NCI-H510A (cell line): ENCODE measurements at places on chromosomes 7 and 10.
A peak's percentile ranks its signal among the peaks of the same experiment; 100 is the strongest.

- DNase-seq = peak; percentile 61
Observed at GRCh38 chr7:98922392-98923187, 44.3 kb downstream of the TRRAP start.

DNA sequence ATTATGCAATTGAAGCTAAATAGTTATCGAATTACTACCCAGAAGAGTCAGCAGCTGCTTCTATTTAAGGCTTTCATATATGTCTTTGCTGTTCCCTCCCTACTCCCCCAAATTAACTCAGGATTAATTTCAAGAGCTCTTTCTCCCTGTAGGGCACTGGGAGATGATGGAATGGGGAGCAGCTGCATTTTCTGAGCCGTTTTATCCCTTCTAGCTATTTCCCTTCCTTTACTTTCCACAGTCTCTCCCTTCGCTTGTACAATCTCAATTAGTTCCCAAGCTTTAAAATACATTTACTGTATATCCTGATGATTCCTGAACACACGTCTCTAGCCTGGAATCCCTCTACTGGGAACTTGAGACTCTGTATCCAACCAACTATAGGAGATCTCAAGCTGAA, 19.8 kb upstream of the TSPAN12 start:
- no peak for DNase-seq

DNA sequence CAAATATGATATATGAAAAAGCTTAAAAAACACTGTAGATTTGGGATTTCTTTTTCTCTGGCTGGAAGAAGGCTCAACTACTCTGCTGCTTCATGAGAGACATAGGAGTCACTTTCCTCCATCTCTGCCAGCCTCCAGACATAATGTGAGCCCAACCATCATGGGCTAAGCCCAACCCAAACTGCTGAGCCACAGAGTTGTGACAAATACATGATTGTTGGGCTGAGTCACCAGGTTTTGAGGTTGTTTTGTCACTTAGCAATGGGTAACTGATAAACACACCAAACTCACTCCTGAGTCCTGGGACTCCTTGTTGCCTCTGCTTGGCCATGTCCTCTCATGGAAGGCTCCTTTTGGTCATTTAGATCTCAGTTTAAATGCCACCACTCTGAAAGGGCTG, 381.8 kb upstream of the FZD8 start:
- no peak for DNase-seq

DNA sequence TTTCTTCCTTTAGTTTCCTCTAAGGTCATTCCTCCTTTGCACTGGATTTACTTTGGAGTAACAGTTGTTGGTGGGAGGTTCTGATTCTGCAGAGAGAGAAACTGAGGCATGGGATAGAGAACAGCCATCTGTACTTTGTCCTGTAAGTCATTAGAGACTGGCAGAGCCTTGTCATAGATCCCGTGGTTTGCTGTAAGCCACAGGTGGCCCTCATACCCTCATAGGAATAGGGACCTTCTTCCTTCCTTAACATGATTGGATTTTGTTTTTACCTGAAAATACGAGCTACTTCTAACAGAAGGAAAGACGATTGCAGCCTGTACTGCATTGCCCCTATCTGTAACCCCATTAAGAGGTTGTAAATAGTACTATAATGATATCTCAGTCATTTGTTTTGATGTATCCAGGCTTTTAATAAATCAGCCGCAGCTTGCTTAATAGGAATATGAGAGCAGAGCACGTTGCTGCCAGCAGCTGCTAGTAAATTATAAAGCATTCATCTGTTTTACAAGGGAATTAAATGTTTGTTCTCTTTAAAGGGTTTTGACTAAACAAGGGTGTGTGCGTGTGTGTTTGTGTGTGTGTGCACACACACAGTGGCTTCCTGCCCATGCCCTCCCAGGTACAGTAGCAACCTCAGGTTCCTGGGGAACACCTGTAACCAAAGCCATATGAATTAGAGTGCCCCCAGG, 249.8 kb downstream of the AUTS2 start:
- DNase-seq = peak; percentile 15

DNA sequence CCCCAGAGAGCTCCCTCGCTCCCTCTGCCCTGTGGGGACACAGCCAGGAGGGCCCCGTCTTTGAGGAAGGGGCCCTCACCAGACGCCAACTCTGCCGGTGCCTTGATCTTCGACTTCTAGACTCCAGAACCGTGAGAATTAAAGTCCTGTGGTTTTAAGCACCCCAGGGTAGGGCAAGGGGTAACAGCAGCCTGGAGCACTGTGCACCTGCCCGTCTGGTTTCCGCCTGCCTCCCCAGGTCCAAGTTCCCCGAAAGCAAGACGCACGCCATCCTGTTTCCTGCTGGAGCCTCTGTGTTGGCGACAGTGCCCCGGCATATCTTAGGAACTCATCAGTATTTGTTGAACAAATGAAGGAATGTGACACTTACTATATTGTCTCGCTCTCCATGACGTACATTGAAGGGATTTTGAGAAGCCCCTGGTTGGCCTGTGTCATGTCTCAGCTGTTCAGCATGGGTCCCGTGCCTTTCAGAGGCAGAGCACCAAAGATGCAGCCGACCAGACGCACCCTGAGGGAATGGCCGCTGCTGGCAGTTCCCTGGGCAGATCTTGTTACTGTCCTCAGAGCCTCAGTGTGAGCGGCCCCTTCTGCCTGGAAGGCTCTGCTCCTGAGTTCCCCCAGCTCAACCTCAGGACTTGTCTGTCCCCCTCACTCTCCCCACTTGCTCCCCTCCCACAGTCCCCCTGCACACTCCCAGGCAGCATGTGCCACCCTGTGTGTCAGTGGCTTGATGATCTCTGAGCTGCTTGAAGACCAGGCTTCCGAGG, 226.2 kb downstream of the TCERG1L start:
- no peak for DNase-seq

GRCh38 chr7:6227294-6227846, 45.1 kb downstream of the CYTH3 start:
- no peak for DNase-seq

DNA sequence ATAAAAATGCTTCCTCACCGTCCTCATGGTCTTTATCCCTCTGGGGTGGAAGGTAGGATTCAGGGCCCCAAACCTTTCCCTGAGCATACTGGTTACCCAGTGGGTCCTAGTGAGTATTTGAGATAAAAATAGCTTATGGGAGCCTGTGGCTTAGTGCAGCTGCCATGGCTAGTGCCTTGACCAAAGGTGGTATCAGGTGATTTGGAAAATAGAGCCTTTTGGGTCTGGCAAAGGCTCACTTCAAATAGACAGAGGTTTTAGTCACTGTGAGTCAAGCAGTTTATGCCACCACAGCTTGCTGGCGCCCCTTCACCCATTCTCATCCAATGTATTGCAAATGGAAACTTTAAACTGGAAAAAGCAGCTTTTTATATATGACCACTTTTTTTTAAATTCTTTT, 30.4 kb downstream of the PLAU start:
- DNase-seq = no peak

DNA sequence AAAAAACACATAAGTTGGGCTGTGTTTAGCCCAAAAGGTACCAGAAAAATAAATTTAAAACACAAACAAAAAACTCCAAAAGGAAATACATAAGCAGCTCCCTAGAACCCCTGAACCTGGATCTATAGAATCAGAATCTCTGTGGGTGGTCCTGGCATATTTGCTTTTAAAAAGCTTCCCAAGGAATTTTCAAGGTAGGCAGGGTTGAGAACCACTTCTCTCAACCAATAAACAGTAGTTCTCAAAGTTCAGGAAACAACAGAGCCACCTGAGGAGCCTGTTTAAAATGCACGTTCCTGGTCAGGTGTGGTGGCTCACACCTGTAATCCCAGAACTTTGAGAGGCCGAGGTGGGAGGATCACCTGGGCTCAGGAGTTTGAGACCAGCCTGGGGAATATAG, 12.5 kb downstream of the ATXN7L1 start:
- DNase-seq = no peak

DNA sequence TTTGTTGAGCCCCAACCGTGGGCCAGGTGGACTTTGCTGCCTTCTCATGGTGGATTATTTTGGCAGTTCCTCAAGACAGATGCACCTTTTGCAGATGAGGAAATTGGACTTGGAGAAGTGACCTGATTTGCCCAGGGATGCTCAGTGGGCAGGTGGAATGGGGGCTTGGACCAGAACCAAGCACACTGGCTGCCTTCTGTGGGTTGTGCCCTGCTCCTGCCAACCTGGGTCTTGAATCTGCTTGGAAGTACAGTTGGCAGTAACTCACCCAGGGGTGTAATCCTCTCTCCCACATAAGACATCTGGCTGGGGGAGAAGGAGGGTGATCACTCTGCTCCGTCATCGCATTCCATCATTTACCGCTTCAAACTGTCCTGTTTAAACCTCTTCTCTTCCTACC, 110.5 kb upstream of the GPR26 start:
- no peak for DNase-seq

GRCh38 chr7:127893547-127893946, 137.7 kb downstream of the LRRC4 start:
- DNase-seq = no peak

DNA sequence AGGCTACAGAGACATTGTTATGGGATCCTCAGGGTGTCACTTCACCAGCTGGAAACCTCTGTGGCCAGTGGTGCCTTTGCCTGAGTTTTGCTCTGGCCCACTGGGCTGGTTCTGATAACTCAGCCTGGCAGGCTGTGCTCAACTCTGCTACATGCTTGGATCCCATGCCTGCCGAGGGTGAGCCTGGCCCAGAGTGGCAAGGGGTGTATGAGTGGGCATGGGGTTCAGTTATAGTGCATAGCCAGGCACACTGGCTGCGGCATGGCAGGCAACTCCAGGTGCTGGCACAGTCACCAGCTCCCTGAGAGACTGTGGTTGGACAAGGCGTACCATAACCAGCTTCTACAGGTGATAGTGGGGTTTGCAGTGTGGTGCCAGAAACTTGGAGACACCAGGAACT, 107.0 kb upstream of the PCDH15 start:
- DNase-seq = no peak

GRCh38 chr10:5788969-5789368, 24.3 kb downstream of the GDI2 start:
- no peak for DNase-seq

DNA sequence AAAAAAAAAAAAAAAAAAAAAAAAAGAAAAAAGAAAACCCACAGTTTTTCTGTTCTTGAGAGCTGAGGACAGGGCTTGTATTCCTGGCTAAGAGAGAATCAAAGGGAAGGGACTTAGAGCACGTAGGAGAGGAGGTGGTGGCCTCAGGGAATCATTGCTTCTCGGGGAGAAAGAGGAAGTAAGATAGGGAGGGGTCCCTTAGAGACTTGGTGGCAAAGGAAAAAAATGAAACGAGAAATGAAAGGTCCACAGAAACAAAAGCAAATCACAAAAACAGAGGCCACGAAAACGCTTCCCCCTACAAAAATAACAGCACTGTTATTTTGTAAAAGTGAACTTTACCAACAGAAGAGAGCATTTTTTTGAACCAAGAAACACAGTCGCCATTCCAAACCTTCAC, 323.1 kb upstream of the GALNT17 start:
- no peak for DNase-seq

DNA sequence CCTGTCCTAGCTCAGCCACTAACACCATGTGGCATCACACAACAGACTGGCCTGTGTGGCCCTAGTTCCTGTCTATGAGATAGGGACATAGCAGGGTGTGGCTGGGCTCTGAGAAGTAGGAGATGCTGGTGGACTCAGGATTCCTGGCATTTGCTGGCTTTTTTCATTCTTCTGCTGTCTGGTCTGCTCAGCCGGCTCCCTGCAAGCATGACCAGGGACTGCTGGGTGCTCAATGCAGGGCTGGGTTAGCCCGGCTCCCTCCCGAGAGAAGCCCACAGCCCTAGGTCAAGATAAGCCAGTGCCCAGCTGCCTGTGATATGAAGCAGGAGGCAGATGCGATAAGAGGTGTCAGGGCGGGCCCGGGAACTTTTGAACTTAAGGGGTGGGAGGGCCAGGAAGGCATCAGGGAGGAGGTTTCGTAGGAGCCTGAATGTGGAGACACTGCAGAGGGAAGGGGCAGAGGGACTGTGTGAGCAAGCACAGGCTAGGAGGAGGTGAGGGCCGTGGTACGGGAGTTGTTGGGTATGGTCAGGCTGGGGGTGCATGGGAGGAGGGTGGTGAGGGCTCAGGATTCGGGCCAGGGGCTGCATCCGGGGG, 3.5 kb downstream of the AQP1 start:
- no peak for DNase-seq

GRCh38 chr10:48505394-48506112, 99.3 kb downstream of the ARHGAP22 start:
- no peak for DNase-seq

DNA sequence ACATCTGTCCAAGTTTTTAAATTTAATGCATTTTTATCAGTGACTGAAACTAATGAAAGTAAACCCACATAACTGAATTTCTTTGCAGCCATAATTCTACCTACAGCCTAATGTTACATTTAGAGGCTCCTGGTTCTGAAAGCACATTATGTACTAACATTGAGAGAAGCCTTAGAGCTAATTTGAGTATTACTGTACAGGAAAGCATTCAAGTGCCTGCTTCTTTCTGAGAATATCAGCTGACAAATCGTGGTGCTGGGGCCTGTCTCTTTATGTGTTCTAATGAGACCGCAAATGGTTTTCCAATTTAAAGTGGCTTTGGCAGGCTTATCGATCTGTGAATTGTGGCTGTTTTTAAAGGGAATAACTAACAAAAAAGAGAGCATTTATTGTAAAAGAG, 32.3 kb upstream of the DGKB start:
- no peak for DNase-seq

GRCh38 chr10:74176380-74177139, 25.5 kb downstream of the ADK start:
- DNase-seq = peak; percentile 98

GRCh38 chr7:69196593-69196992, 401.7 kb upstream of the AUTS2 start:
- no peak for DNase-seq

GRCh38 chr10:93541402-93542357, 24.8 kb upstream of the FFAR4 start:
- DNase-seq = no peak

- no peak for DNase-seq
Observed at GRCh38 chr7:77239471-77239870, 39.9 kb upstream of the FGL2 start.

- no peak for DNase-seq
Observed at GRCh38 chr10:124288928-124289850, 129.5 kb downstream of the OAT start.

DNA sequence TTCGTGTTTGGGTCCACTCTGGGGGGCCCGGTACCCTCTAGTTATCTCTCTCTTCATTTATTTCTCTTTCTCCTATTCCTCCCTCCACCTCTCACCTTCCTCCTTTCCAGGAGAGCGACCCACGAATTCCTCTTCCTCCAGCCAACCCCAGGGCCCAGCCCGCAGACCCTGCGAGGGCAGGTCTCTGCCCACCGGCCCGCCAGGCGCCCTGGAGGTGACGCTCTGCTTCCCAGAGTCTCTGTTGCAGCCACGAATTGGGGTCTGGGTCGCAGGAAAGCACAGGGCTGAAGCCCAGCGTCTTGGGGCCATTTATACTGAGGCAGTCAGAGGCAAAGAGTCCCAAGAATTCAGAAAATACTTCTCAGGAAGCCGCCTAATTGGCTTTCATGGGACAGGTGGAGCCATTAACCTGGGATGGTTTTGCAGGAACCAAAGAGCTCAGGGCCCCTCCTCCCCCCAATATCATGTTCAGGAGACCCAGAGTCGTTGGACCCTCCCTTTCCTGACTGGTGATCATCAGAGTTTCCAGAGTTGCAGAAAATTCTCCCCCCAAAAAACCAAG, 2.7 kb upstream of the EN2 start:
- DNase-seq = no peak

GRCh38 chr10:79941585-79942210, 7.2 kb downstream of the SFTPD start:
- no peak for DNase-seq
